ENCODE measurements at places on chromosomes 7 and 10. TPM values are rescaled to one million over a fixed set of nuclear protein-coding genes. Genes with fewer than 3 reads are reported as not detected.

SYT15B gene
- not detected for polyA plus RNA-seq

FKBP14 gene
- 1.6 TPM for polyA plus RNA-seq

NPY4R2 gene
- not detected for polyA plus RNA-seq

SLC18A2 gene
- 0.71 TPM for polyA plus RNA-seq

MCM10 gene
- 0.13 TPM for polyA plus RNA-seq

SNX10 gene
- 7.2 TPM for polyA plus RNA-seq

MET gene
- not detected for polyA plus RNA-seq

CYP2E1 gene
- not detected for polyA plus RNA-seq

FZD8 gene
- polyA plus RNA-seq = not detected

CDHR1 gene
- polyA plus RNA-seq = not detected

GDF10 gene
- 0.82 TPM for polyA plus RNA-seq

WDR37 gene
- 28.1 TPM for polyA plus RNA-seq

WDR86 gene
- 3.1 TPM for polyA plus RNA-seq

MRLN gene
- not detected for polyA plus RNA-seq

SHH gene
- not detected for polyA plus RNA-seq

LIPK gene
- polyA plus RNA-seq = not detected

SH2D4B gene
- not detected for polyA plus RNA-seq

OR13A1 gene
- polyA plus RNA-seq = 0.32 TPM

FLNC gene
- not detected for polyA plus RNA-seq

SYNPO2L gene
- not detected for polyA plus RNA-seq

FKBP6 gene
- not detected for polyA plus RNA-seq

Measured in naive thymus-derived CD4-positive, alpha-beta T cell (primary cell).